Hematopoietic multipotent progenitor cell treated with erythropoietin and hydrocortisone succinate and interleukin-3 and kit ligand, for 4 days (in vitro differentiated cells): ENCODE measurements at places on chromosomes 3 and 15.

- DNase-seq: no peak
Observed at GRCh38 chr3:54709785-54710184, 218.1 kb downstream of the LRTM1 start.

DNA sequence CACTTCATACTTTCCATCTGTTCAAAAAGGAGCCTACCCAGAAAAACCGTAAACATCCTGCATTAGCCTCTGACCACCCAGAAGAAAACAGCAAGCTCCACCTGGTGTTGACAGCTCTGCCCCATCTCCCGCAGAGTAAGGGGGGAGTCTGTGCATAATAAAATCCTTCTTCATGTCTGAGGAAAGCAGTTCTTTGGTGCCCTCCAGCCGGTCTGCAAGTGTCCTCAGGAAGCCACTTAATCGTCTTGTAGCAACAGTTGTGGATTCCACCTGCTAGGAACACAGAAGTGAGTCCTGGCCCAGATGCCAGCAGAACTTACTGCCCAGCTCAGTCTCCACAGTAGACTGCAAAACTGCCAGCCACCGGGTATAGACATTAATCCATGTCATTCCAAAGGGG is 22.5 kb downstream of the RIOX2 start:
- DNase-seq: no peak

- peak; percentile 45 for DNase-seq
Observed at GRCh38 chr3:50364573-50365079, 5.3 kb upstream of the TMEM115 start.

DNA sequence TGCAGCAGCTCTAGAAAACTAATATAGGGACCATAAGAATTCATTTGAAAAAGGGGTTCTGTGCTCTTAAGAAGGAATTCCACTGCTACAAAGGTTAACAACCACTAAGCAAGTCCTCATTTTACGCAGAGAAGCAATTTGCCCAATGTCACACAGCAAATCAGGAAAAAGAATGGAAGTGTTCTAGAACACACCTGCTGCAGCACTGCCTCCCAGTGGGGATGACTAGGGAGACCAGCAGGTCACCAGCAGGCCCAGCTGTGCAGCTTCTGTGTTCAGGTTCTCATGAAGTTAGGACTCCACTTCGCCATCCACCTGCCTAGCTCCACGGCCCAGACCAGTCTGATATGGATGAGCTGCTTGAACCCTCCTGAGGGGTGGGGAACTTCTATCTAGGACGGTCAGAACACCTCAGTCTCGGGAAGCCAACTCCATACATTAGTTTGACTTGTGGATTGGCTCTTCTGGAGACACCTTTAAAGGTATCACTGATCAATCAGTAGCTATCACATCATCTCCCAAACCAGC is 18.6 kb downstream of the POMGNT2 start:
- DNase-seq: peak; percentile 40

DNA sequence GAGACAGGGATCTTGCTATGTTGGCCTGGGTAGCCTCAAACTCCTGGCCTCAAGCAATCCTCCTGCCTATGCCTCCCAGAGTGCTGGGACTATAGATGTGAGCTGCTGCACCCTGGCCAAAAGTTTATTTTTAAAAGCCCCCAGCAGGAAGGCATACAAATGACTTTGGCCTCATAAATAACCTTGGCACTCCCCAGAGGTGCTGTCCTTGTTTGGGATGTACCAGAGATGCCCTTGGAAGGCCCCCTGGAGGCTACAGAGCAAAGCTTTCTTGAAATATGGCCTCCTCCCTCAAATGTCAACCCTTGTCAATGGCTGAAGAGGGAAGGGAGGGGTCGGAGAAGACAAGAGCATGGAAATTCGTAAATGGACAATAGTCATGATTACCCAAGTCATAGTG is 14.0 kb upstream of the RTP3 start:
- DNase-seq: peak; percentile 22
